Adrenal gland (tissue), 19 donors: ENCODE measurements at places on chromosomes 11 and 22. TPM values are rescaled to one million over a fixed set of nuclear protein-coding genes. Genes with fewer than 3 reads are reported as not detected.
A peak's percentile ranks its signal among the peaks of the same experiment; 100 is the strongest.

DNA sequence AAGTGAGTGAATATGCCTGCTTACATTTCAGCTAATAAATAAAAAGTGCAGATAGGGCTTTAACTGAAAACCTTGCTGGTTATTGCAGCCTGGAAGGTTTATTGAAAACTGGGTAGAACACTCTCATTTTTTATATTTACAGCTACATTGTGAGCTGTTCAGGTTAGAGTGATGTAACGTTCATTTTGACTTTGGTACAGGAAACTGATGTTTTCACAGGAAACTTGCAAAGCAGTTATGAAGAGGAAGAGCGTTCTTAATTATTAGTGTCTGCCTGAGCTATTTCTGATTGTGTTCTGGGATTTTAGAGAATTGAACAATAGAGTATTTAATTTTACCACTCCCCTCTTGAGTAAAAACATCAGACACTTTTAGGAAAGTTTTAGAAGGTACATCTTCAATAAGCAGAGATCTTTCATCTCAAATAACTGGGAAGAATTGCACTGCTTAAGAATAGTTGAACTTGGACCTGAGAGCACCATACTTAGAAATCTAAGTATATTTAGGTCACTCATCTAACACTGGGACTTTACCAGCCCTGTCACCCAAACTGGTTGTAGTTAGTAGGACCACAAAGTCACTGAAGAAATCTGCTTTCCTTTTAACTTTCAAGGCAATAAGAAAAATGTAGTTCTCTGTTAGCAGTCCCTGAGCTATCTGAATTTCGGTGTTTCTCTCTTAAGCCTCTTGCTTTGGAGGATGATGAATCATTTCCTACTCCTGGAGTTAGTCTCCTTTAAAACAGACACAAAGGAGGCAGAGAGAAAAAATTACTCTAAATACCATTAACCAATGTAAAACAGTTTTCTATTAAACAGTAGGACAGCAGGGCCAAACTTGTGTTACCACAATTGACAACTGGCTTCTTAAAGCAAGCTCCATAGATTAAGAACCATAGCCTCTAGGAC is 128.6 kb upstream of the DDI1 start:
- no peak overlapping the region for H3K27ac ChIP-seq
- no peak overlapping the region for H3K4me3 ChIP-seq
- H3K36me3 ChIP-seq, result no peaks in the 10 kb centered on the region
- H3K4me1 ChIP-seq, result peaks cover 3% of the 10 kb centered on the region
- DNase-seq, result no peak
- H3K27me3 ChIP-seq, result no peaks in the 10 kb centered on the region

Gene DEUP1
- 0.97 TPM for total RNA-seq

- H3K4me1 ChIP-seq, result peaks cover 41% of the 10 kb centered on the region
- peak overlapping the region; percentile 78 for H3K27ac ChIP-seq
- H3K36me3 ChIP-seq, result no peaks in the 10 kb centered on the region
- DNase-seq, result no peak
- H3K4me3 ChIP-seq, result no peak overlapping the region
Measured at GRCh38 chr11:36013950-36014897, 70.4 kb downstream of the LDLRAD3 start.

DNA sequence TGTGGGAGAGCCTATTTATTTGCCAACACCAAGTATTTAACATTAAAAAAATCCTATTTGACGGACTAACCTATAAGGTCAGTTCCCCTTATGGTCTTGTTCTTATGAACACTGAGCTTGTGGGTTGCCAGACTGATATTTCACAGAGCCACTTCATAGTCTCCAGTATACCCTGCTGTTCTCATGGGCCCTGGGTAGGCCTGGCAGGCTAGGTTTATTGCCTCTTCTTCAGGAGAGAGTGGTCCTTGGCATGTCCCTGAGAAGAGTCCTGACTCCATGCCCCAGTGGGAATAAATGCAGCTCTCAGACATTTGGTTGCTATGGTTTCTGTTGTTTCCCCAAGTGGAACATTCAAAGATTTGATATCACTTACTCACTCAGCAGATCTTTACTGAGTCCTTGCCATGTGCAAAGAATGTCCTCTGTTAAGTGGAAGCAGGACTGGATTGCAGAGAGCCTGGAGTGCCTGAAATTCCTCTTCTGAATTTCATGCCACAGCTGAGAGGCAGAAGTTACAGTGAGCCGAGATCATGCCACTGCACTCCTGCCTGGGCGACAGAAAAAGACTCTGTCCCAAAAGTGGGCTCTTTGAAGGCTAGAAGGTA is 15.7 kb downstream of the SLC5A1 start:
- H3K27me3 ChIP-seq, result no peaks in the 10 kb centered on the region
- H3K4me1 ChIP-seq, result no peaks in the 10 kb centered on the region
- no peaks in the 10 kb centered on the region for H3K36me3 ChIP-seq
- no peak overlapping the region for H3K4me3 ChIP-seq

- H3K4me3 ChIP-seq, result no peak overlapping the region
- no peaks in the 10 kb centered on the region for H3K27me3 ChIP-seq
- no peaks in the 10 kb centered on the region for H3K36me3 ChIP-seq
- no peak overlapping the region for H3K27ac ChIP-seq
- no peaks in the 10 kb centered on the region for H3K4me1 ChIP-seq
- no peak for DNase-seq
Measured at GRCh38 chr11:9606809-9607510, 33.5 kb downstream of the WEE1 start.

GRCh38 chr11:6755303-6755952 is 16.3 kb downstream of the OR2AG2 start:
- no peaks in the 10 kb centered on the region for H3K36me3 ChIP-seq
- DNase-seq, result peak; percentile 41
- H3K27ac ChIP-seq, result no peak overlapping the region
- no peaks in the 10 kb centered on the region for H3K27me3 ChIP-seq

Gene GLYAT
- not detected for total RNA-seq

GRCh38 chr22:22877523-22878210 is 9.9 kb upstream of the IGLL5 start:
- H3K4me1 ChIP-seq, result no peaks in the 10 kb centered on the region
- H3K27me3 ChIP-seq, result no peaks in the 10 kb centered on the region
- no peak overlapping the region for H3K27ac ChIP-seq

- H3K27ac ChIP-seq, result peak overlapping the region; percentile 14
- no peaks in the 10 kb centered on the region for H3K36me3 ChIP-seq
- peaks cover 16% of the 10 kb centered on the region for H3K4me1 ChIP-seq
- no peak overlapping the region for H3K4me3 ChIP-seq
- no peak for DNase-seq
Measured at GRCh38 chr11:70383664-70384565, 14.4 kb upstream of the CTTN start.

Gene E2F8
- 4.4 TPM for total RNA-seq

Gene GNG3
- total RNA-seq, result 0.39 TPM

DNA sequence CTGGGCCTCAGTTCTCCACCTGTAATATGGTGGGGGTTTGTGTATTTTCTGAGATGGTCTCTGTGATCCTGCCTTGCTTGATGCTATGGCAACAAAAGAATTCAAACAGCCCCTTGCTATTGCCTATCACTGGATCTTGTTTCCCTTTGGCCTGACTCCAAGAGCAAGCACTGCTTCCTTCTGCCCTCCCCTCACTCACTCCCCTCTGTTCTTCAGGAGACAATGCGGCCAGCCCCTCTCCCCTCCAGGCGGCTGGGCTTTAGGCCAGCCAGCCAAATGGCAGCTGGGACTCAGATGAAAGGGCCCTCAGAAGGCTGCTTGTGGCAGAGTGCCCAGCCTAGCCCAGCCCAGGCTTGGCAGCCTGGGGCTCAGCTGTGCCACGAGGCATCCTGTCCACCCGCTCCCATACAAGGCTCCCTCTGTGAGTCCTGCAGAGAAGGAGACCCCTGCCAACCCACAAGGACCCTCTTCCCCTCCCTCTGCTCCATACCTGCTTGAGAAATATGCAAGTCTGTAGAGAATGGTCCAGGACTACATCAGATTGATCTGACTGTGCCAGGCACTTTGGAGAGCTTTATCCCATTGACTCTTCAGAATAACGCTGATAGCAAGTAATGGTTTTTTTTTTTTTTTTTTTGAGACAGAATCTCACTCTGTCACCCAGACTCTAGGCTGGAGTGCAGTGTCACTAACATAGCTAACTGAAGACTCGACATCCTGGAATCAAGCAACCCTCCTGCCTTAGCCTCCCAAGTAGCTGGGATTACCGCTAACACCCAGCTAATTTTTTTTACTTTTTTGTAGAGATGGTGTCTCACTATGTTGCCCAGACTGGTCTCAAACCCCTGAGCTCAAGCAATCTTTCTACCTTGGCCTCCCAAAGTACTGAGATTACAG is 7.6 kb upstream of the KCTD14 start:
- H3K4me3 ChIP-seq, result no peak overlapping the region
- peak overlapping the region; percentile 28 for H3K27ac ChIP-seq
- DNase-seq, result peak; percentile 85
- no peaks in the 10 kb centered on the region for H3K36me3 ChIP-seq
- H3K27me3 ChIP-seq, result no peaks in the 10 kb centered on the region

Gene APOA4
- not detected for total RNA-seq

Gene KDM4E
- not detected for total RNA-seq

DNA sequence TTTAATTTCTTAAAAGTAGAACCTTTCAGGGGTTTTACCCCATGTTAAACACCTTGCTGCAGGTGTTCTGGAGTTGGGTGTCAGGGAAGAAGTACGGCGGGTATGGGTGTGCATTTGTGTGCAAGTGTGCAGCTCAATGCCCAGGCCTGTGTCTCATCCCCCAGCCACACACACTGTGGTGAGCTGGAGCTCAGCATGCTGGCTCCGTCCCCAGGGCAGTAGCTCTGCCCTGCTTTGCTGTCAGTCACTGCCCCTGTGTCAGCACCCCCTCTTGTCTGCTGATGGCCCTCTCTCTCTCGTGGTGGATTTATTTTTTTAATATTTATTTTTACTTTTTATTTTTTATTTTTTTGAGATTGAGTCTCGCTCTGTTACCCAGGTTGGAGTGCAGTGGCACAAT is 35.8 kb upstream of the MYO18B start:
- peaks cover 12% of the 10 kb centered on the region for H3K36me3 ChIP-seq
- no peak overlapping the region for H3K27ac ChIP-seq
- H3K4me1 ChIP-seq, result peaks cover 9% of the 10 kb centered on the region

Gene C11orf86
- total RNA-seq, result 0.54 TPM

DNA sequence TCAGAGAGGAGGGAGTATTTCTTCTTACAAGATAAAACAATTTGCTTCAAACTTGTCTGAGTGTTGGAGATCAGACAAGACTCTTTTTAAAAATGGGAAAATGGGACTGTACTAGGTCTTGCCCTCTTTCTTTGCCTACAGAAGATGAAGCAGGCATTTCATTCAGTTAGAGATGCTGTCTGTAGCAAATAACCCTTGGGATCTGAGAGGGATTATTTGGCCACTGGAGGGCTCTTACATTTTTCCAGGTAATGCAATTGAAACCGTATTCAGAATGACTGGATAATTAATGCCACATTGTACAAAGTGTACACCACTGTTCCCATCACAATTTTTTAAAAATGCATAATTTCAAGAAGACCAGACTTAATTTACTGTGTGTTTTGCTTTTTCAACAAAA is 258.5 kb upstream of the KIRREL3 start:
- H3K4me1 ChIP-seq, result no peaks in the 10 kb centered on the region
- H3K4me3 ChIP-seq, result no peak overlapping the region
- DNase-seq, result no peak
- H3K36me3 ChIP-seq, result no peaks in the 10 kb centered on the region
- no peaks in the 10 kb centered on the region for H3K27me3 ChIP-seq

DNA sequence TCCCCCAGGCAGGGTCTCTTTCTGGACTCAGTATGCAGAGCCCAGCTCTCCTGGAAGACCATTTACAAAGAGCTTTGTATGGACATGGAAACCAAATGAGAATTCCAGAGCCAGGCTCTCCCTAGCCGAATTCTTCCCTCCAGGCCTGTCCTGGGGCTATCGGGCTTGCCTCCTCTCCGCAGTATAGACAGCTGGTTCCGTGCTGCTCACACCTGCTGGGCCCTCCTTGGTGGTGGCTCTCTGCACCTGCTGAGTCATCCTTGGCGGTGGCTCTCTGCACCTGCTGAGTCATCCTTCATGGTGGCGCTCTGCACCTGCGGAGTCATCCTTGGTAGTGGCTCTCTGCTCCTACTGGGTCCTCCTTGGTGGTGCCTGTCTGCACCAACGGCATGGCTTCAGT is 743.5 kb downstream of the BRD1 start:
- peaks cover 7% of the 10 kb centered on the region for H3K27me3 ChIP-seq
- H3K36me3 ChIP-seq, result no peaks in the 10 kb centered on the region
- no peak overlapping the region for H3K4me3 ChIP-seq
- DNase-seq, result no peak
- no peaks in the 10 kb centered on the region for H3K4me1 ChIP-seq

DNA sequence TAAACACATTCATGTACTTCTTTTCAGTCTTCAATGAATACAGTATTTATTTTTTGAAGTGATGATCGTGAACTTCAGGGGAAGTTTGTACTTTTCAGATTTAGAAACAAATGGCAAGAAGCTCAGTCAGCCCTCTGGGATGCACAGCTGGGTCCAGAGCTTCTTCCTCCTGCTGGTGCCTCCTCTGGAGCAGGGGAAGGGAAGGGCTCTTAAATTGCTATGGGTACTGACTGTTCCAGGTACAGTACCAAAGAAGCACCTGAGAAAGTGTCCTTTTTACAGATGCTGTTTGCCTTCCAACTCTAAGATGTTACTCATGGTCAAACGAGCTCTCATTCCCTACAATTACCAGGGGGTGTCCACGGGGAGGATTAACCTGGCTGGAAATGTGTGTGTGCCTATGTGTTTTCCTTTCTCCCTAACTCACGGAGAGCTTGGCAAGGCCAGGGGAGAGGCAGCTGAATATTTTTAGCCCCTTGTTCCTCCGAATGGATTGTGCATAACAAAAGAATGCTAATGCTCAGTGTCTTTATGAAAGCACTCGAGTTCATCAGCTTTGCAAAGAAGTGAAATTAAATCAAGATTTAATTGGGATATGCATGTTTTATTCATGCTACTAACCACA is 313.7 kb upstream of the CADM1 start:
- no peaks in the 10 kb centered on the region for H3K4me1 ChIP-seq
- no peaks in the 10 kb centered on the region for H3K27me3 ChIP-seq
- no peak overlapping the region for H3K4me3 ChIP-seq
- DNase-seq, result no peak

GRCh38 chr22:43330178-43331068 is 12.7 kb downstream of the SCUBE1 start:
- no peaks in the 10 kb centered on the region for H3K27me3 ChIP-seq
- H3K4me3 ChIP-seq, result no peak overlapping the region
- no peaks in the 10 kb centered on the region for H3K36me3 ChIP-seq
- no peak for DNase-seq
- no peak overlapping the region for H3K27ac ChIP-seq
- H3K4me1 ChIP-seq, result no peaks in the 10 kb centered on the region
